ENCODE measurements at places on chromosomes 12 and 14.

DNA sequence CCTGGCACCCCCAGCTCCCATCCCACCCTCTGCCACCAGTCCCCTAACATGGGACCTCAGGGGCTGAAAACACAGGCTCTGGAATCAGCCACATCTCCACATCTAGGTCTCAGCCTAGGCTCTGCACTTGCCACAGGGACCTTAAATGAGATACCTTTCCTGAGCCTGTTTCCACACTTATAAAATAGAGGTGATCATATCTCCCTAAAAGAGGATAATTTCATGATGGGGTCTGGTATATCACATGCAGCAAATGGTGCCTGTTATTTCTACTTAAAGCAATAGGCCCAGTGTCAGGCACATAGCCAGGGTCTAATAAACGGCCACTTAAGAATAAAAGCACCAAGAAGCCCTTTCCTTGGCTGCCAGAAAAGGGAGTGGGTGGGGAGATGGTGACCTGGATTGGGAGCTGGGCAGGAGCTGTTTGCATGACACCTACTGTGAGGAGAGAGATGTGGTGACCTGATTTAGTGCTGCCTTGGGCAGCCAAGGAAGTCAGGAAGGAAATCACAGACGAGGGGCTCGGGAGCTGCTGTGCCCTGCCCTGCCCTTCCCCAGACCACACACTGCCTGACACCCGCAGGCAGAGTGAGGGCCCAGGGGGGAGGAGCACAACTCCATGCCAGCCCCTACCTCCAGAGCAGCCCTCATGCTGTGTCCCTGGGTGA lies 71.2 kb downstream of the IRF2BPL start:
- no peak for DNase-seq

GRCh38 chr14:92646952-92647796 lies 101.3 kb downstream of the LGMN start:
- DNase-seq: peak; percentile 94

DNA sequence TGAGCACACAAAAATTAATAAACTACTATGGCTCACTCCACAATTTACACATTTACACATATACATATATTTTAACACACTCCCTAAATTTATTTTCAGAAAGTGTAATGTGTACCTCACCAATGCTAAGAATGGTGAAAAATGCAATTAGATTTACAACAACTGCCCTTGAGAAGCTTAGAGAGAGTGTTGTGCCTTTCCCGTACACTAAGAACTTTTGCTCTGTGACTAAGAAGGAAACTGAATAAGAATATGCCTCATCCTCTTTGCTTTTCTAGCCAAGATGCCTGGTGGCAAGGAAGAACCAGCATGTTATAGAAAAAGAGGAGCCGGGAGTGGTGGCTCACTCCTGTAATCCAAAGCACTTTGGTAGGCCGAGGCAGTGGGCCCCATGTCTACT lies 62.3 kb downstream of the SINHCAF start:
- no peak for DNase-seq

DNA sequence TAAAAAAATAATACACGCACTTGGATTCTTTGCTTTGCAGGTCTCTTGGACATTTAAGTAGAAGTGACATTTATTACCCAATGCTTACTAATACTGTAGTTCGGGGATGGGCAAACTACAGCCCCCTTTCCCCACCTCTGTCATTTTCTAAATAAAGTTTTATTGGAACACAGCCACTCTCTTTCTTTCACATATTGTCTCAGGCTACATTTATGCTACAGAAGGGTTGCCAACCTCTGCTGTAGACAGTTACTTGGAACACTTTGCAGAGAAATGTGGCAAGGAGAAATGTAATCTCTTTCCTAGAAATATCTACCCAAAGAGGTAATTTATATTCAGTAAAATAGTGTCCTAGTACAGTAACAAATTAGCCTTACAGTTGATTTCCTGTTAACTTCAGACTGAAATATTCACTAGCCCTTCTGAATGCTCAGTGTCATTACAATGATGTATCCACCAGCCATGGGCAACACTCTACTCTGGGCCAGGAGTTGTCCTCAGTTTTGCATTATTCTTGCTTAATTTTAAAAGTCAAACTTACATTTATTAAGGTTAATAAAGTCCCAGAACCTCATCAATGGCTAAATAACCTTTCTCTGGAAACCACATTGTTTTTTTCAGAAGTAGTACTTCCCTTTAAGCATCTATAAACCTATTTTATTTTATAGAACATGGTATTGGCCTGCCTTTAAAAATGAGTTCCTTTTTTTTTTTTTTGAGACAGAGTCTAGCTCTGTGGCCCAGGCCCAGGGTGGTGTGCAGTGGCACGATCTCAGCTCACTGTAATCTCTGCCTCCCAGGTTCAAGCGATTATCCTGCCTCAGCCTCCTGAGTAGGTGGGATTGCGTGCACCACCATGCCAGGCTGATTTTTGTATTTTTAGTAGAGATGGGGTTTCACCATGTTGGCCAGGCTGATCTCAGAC lies 269.6 kb upstream of the AMIGO2 start:
- no peak for DNase-seq

DNA sequence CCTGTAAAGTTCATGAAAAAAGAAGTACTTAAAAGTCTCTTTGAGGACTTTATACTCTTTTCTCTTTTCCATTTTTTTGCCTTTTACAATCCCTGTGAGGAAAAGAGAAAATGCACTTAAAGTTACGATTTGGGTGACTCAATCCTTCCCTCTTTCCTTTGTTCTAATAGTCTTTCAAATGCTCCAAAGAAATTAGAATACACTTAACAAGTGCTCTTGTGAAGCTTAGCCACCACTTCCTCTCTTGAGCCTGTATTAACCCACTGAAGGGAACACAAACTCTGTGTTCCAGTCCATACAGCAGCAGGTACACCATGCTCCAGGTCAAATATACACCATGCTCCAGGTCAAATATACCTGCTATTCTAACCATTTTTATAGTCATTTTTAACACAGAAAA lies 581.1 kb upstream of the MGAT4C start:
- no peak for DNase-seq

DNA sequence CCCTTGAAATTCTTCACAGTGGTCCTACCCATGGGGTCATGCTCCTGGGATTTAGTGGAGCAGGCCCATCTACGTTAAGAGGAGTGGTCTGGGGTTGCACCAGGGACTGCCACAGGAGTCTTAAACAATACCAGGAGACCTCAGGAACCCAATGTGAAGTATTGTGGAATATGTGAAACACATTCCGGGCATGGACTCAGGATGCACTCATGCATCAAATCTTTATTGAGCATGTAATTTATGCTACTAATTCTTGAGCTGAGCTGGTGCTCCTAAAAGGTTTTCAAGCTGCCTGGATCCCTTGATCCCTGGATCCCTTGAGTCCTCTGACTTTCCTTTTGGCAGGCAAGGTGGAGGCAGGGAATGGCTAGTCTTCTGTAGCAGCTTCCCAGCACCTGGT lies 8.8 kb downstream of the SERPINA10 start:
- no peak for DNase-seq

- DNase-seq: no peak
Measured at GRCh38 chr12:7444076-7444475, at the start of gene CD163L1. TSS of gene CD163L1 (minus strand) at chr12:7444153. CDS start at chr12:7444127, 26 bp downstream.

DNA sequence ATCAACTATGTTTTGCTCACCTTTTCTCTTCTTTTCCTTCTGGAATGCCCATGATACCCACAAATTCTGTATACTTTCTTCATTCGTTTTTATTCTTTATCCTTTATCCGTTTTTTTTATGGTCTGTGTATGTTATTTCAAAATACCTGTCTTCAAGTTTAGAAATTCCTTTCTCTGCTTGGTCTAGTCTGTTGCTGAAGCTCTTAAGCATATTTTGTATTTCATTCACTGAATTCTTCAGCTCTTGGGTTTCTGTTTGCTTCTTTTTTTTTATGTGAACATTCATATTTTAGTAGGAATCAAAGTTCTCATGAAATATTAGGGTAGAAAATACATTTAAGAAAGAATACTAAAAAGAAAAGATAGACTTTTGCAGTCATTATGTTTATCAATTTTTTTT lies 22.7 kb upstream of the GTF2A1 start:
- DNase-seq: no peak

- DNase-seq: no peak
Measured at GRCh38 chr14:90330203-90331196, 1.2 kb downstream of the NRDE2 start.

GRCh38 chr14:86310611-86311010 lies 780.7 kb downstream of the FLRT2 start:
- no peak for DNase-seq

DNA sequence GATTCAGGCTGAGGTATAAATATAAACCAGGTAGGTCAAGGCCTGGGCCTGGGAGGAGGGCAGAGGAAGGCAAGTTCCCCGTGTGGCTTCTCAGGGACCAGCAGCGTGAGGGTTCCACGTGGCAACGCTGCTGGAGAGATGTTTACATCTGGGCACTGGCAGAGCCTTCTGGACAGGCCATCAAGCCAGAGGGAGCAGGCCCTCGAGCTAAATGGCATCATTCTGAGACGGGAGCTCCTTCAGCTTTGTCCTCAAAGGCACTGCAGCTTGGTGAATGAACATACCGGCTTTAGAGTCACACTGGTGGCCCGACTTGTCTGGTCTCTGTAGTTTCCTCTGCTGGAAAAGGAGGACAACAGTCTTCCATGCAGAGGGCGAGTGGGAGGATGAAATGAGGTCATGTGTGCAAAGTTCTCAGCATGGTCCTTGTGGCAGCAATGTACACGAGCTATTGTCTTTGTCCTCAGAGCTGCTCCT lies 231.3 kb downstream of the ZFP36L1 start:
- DNase-seq: no peak

DNA sequence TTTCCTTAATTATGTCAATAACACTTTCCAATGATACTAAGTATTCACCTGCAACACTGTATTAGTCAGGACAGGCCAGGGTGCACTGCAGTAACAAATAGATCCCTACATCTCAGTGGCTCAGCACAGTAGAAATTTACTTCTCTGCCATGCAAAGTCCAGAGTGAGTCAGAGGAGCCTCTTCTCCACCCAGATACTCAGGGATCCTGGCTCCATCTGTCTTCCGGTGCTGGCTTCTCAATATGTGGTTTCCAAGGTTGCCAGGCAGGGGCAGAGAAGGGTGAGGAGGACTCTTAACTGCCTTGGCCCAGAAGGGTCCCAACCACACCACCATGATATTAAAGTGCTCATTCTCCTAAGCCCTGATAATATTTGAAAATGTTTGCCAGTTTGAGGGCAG lies 47.8 kb downstream of the ADGRD1 start:
- no peak for DNase-seq
